ENCODE measurements at places on chromosomes 6 and 20.

DNA sequence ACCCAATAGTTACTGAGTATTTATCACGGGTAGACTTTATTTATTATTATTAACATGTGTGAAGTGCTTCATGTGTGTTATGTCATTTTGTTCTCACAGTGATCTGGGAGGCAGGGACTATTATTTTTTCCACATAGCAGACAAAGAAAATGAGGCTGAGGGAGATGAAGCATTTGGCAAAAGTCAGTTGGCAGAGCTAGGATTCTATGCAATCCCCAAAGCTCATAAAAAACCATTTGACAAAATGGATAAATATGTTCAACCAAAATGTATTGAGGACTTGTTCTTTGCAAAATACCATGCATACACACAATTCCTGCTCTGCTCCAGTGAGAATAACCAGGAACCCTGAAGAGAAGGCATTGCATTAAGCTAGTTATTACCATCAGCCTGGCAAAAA is 184.4 kb downstream of the HS3ST5 start:
- DNase-seq, result peak; percentile 25

GRCh38 chr20:2713285-2713684 is 20.7 kb downstream of the EBF4 start:
- DNase-seq, result no peak

- DNase-seq, result no peak
Measured at GRCh38 chr6:162690158-162690557, 37.4 kb downstream of the PRKN start.

- DNase-seq, result no peak
Measured at GRCh38 chr20:15834857-15835256, 738.4 kb downstream of the KIF16B start.

- DNase-seq, result no peak
Measured at GRCh38 chr6:8277769-8278168, 157.6 kb downstream of the SLC35B3 start.

GRCh38 chr20:19789009-19789408 is 31.0 kb downstream of the RIN2 start:
- DNase-seq, result no peak

GRCh38 chr6:148800536-148800935 is 53.7 kb downstream of the UST start:
- DNase-seq, result no peak

DNA sequence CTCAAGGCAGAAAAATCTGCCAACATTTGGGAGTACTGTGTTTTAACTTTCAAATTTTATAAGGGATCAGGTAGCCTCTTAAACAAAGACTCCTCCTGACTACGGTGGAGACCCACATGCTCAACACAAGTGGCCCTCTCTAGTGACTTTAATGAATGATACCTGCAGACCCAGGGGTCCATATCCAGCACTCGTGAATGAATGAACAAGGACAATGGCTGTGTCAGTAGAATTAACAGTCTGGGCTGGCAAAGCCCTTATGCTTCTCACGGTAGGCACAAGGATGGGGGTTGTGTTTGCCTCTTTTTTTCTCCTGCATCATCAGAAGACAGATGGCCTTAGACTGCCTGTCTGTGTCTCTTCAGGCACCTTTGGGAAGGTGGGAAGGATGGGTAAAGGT is 112.6 kb upstream of the TRAF3IP2 start:
- no peak for DNase-seq

- DNase-seq, result no peak
Measured at GRCh38 chr20:38730167-38730988, 6.1 kb downstream of the SLC32A1 start.

DNA sequence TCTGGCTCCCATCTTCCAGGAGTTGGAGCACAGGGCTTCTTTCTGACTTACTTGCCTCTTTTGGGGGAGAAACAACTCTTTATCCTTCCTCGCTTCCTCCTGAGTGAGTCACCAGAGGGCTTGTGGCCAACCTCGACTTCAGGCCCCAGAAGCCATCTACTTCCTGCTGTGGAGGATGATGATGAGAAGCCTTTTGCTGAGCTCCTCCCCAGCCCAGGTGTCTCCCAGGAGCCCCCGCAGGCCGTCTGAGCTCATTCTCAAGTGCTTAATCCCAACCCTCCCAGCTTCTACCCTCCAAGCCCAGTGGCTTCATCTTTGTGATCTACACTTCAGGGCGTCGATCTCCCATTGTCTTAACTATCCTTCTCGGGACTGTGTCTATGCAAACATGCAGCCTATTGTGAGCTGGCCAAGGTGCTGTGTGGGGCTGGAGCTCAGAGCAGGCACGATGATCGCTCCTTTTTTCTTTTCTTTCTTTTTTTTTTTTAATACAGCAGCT is 27.9 kb downstream of the SDCBP2 start:
- DNase-seq, result no peak

DNA sequence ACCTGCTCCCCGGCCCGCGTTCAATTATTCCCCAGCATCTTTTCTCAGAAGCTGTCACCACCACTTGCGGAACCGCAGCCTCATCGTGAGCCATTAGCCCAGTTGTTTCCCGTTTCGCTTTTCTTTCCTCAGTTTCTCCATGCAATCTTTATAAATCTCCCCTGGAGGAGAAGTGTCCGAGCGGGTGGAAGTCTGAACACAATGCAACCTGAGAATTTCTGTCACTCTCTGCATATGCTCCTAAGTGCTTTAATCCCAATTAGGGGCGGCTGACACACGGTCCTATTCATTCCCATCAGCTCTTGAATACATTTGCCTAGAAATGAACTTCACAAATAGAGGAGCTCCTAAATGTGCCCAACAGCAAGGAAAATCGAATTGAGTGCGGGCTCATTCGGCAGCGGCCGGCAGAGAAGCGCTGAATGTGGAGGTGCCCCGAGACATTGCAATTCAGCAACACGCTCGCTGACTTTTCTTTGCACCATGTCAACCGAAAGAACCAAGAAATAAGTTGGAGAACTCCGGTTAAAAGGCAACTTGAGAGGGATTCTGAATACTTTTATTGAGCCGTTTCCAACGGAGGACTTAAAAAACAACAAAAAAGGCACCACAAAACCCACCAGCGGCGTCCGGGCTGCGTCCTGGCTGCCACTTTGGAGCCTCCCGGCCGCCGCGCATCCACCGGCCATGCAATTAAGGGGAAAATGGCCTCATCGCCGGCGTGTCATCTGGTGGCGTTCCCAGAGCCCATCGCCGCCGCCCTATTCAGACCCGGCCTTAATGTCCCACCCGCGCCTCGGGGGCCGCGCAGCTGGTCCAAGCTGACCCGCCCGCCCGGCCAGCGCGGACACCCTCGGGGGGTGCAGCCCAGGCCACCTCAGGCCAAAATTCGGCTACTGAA is 3.9 kb upstream of the PRDM13 start:
- no peak for DNase-seq

DNA sequence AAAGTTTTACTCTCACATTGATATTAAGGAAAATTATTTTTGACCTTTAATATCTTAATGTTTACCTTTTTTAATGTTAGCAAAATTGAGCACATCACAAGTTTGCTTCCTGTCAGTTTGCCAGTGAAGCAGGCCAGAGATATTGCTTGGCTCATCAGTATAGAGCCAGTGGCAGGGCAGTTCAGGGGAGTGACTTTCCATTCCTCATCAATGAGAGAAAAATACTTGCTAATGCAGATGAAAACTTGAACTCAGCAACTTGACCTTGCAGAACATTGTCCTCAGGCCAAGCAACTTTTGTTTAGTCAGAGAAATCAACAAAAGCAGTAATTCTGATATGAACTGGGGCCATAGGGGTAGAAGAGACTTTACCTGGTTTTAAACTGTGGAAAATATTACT is 6.9 kb downstream of the TAB2 start:
- DNase-seq, result no peak

DNA sequence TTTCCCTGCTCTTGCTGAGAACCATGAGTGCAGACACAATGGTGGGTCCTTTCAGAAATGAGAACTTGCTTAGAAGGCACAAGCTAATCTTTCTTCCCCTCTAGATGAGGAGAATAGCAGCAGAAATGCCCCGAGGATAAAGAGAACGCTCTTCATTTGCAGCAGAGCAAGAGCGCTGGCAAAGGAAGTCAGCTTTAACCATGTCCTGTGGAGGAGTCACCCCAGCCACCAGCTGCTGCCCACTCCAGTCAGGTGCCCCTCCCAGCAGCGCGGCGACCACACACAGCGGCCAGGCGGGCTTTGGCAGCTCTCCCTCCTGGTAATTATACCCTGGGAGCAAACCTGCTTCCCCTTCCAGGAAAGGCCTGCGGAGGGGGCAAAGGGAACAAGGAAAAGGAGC is 42.4 kb upstream of the EMILIN3 start:
- no peak for DNase-seq

GRCh38 chr6:37078814-37079213 is 73.4 kb downstream of the FGD2 start:
- no peak for DNase-seq

DNA sequence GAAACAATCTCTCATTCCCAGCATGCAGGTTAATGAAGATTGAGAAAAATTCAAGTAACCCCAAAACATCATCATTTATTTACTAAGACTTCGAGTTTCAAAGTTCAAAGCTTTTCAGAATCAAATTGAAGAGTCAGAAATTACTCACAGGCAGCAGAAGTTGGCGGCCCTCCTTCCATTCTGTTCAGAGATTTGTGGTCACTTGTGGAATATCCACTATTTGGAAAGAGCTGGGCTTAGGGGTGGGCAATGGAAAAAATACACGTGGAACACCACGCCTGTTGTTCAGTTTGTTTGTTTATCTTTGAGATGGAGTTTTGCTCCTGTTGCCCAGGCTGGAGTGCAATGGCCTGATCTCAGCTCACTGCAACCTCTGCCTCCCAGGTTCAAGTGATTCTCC is 108.6 kb upstream of the NAA20 start:
- DNase-seq, result no peak

DNA sequence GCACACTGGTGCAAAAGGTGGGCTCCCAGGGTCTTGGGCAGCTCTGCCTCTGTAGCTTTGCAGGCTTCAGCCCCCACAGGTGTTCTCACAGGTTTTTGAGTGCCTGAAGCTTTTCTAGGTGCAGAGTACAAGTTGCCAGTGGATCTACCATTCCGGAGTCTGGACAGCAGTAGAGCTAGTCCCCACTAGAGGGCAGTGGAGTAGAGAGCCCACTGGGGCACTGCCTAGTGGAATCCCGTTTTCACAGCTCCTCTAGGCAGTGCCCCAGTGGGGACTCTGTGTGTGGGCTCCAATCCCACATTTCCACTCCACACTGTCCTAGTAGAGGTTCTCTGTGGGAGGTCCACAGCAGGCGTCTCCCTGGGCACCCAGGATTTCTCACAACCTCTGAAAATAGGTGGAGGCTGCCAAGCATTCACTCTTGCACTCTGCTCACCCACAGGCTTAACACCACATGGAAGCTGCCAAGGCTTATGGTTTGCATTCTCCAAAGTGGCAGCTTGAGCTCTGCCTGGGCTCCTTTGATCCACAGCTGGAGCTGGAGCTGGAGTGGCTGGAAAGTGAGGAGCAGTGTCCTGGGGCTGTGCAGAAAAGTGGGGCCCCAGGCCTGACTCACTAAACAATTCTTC is 86.3 kb upstream of the PROKR2 start:
- DNase-seq, result no peak

DNA sequence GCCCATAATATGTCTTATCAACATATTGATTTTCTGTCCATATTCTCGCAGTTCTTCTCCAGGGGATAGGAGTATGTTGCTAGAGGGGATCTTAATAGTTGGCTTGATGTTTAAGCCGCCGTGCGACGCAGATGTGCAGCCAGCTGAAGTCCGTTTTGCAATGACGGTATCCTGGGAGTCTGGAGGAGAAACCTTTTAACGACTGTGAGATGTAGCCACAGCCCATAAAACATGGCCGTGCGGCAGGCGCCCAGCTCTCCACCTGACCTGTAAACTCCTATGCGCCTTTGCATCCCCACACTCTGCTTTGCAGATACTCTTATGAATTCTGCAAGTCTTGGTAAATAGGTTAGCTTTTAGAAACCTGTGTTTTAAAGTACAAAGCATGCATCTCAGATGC is 36.9 kb downstream of the BMP6 start:
- no peak for DNase-seq

GRCh38 chr6:90432041-90432775 is 135.6 kb upstream of the BACH2 start:
- no peak for DNase-seq

- no peak for DNase-seq
Measured at GRCh38 chr6:72272958-72273357, 348.9 kb upstream of the KCNQ5 start.

- DNase-seq, result no peak
Measured at GRCh38 chr20:13356591-13356990, 135.5 kb downstream of the ISM1 start.

DNA sequence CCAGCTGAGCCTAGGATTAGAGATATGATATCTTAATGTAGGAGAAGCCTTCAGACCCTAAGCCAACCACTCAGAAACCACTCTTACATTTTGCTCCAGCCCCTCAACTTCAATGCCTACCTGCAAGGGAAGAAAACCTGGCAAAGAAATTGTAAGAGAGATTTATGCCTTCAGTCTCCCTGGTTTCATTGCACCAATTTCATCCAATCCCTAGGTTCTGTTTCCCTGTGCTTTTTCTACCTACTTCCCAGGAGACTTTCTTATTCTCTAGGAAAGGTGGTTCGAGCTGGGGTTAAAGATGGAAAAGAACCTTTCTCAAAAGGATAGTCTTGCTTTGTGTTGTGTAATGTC is 1.1 kb upstream of the TCF21 start:
- no peak for DNase-seq

- DNase-seq, result no peak
Measured at GRCh38 chr6:138785079-138785478, 10.8 kb upstream of the ECT2L start.

GRCh38 chr20:31716351-31716750 is 6.3 kb downstream of the BCL2L1 start:
- no peak for DNase-seq

DNA sequence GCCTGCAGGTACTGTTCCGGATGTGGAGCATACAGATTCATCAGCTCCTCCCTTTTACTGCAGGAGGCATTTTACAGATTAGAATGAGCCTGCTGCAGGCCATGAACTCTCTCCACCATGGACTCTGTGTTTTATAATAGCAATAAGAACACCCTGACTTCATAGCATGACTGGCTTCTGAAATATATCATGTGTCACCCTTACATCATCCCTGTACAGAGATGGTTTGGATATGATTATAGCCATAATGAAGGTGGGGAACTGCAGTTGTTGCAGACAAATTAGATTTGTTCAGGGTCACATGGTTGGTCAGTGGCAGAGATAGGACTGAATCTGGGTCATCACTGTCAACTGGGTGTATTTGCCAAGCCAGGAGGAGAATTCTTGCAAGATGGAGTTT is 100.7 kb downstream of the FOXO3 start:
- no peak for DNase-seq

DNA sequence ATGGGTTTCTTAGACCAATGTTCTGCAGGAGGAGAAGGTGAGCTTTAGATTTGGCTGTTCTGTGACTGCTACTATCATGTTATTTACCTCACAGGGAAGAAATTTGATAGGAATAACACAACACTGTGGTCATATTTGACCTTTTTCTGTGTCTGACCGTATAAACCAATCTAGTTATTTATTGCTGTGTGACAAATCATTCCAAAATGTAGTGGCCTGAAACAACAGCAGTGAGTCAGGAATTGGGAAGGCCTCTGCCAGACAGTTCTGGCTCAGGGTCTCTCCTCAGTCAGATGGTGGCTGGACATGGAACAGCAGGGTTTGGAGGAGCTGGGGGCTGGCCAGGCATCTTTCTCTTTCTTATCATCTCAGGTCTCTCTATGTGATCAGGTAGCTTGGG is 33.0 kb downstream of the RIPOR2 start:
- no peak for DNase-seq

- DNase-seq, result no peak
Measured at GRCh38 chr20:25361287-25361683, 29.4 kb downstream of the ABHD12 start.

GRCh38 chr6:20068421-20068988 is 143.8 kb downstream of the MBOAT1 start:
- no peak for DNase-seq

- DNase-seq, result no peak
Measured at GRCh38 chr20:61925555-61926252, 140.0 kb downstream of the TAF4 start.
